Stimulated activated CD4-positive, alpha-beta T cell treated with anti-CD3 and anti-CD28 coated beads, Interleukin-15, amount 100 ng/mL, for 48 hours (primary cell): ENCODE measurements at places on chromosomes 3 and 15.

DNA sequence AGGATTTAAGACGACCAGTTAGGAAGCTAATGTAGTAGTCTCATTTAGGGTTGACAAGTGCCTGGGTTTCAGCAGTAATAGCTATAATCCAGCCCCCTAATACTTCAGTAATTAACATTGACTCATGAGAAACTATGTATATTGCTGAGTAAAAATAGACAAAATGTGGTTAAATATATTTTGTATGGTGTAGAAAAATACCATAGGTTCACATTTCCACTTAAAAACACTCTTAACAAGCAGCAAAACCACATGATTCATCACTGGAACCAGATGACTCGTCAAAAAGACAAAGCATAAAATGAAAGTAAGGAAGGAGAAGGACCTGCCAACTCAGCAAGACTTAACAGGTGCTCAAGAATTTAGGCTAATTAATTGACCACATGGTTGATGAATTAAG is 288.9 kb downstream of the EFHB start:
- DNase-seq, result no peak

GRCh38 chr15:68576235-68576892 is 2.4 kb upstream of the CORO2B start:
- DNase-seq, result no peak

- no peak for DNase-seq
Observed at GRCh38 chr3:157491136-157491535, 12.1 kb downstream of the VEPH1 start.

- DNase-seq, result no peak
Observed at GRCh38 chr3:20658491-20658890, 472.5 kb upstream of the SGO1 start.

- no peak for DNase-seq
Observed at GRCh38 chr3:134652886-134653630, 2.2 kb upstream of the KY start.

- DNase-seq, result no peak
Observed at GRCh38 chr3:50373146-50374051, 14.1 kb upstream of the TMEM115 start.

- DNase-seq, result no peak
Observed at GRCh38 chr15:62605282-62605681, 437.3 kb upstream of the TPM1 start.

- no peak for DNase-seq
Observed at GRCh38 chr3:78823859-78824258, 943.9 kb downstream of the ROBO1 start.

DNA sequence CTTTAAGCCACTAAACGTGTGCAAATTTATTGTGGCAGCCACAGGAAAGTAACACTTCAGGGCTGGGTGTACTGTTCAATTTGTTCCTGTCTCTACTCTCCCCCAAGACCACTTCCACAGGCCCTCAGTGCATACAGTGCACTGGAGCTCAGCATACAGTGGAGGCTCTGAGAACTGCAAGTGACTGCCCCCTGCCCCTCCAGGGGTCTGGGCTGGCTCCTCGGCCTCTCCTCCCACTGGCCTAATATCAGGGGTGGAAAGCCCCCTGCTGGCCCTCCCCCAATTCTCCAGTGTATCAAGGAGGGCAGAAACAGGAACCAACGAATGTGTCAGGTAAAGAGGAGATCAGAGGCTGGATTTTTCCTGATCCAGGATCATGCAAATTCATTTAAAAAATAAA is 19.9 kb upstream of the HEG1 start:
- no peak for DNase-seq

DNA sequence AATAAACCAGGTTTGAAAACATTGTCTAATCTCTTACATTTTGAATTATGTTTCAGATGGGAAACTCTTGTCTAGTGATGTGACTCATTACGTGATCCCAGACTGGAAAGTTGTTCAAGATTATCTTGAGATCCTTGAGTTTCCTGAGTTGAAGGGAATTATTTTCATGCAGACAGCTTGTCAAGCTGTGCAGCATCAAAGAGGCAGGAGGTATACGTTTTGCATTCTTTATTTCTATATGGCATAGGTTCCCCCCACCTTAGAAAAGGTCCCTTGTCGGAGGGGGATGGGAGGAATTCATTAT is 1.5 kb downstream of the DIS3L start:
- no peak for DNase-seq

DNA sequence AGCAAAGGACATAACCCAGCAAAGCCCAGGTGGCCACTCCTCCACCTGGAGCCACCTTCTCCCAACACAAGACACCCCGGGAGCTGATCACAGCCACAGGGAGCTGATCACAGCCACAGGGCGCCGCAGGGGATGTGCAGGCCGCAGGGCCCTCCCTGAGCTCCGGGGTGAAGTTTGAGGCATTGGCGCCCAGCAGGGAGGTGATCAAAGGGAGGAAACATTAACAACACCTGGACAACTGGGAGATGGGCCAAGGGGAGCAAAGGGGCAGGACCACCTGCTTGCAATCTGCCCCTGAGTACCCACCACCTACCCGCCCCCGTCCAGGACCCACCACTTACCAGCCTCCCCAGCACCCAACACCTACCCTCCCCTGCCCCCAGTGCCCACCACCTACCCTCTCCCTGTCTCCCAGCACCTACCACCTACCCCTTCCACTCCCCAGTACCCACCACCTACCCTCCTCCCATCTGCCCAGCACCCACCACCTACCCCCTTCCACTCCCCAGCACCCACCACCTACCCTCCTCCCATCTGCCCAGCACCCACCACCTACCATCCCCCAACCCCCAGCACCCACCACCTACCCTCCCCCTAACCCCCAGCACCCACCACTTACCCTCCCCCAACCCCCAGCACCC is 2.4 kb downstream of the UROC1 start:
- DNase-seq, result no peak

DNA sequence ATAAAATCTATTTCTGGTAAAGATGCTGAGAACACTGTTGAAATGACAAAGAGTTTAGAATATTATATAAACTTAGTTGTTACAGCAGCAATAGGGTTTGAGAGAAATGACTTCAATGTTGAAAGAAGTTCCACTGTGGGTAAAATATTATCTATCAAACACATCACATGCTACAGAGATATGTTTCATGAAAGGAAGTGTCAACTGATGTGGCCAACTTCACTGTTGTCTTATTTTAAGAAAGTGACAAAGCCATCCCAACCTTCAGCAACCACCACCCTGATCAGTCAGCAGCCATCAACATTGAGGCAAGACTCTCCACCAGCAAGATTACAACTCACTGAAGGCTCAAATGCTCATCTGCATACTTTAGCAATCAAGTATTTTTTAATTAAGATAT is 20.2 kb downstream of the TMEM39A start:
- no peak for DNase-seq

- DNase-seq, result no peak
Observed at GRCh38 chr3:49378249-49378895, 20.2 kb upstream of the GPX1 start.

DNA sequence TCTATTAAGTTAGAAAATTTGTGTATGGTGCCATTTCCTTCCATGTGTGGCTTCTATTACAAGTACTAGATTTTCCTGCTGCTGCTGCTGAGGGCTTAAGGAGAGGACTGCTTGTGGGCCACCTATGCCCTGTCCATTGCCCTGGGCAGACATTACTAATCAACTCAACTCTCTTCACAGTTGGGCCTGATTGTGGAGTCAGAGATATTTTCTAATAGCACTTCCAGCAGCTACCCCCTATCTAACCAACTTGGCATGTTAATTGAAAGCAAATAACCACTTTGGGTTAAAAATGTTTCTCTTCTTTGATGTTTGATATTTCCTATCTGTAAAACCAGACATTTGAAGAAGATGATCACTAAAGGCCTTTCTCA is 242.0 kb downstream of the EDEM1 start:
- DNase-seq, result no peak

DNA sequence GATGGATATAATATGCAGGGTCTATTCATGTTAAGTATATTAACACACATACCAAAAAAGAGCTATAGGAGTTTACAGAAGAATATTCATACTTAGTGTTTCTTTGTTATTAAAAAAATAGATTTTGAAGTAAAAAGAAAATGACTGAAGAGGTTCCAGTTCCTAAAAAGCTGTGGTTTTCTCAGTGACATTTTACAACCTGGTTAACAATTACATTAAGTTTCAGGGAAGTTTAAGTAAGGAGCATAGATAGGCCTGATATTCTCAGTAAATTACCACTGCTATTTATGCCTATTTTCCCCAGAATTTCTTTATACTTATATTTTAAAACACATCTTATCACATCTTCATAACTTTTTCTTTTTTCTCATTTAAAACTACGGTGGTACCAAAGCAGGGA is 43.6 kb upstream of the SPTSSB start:
- no peak for DNase-seq

DNA sequence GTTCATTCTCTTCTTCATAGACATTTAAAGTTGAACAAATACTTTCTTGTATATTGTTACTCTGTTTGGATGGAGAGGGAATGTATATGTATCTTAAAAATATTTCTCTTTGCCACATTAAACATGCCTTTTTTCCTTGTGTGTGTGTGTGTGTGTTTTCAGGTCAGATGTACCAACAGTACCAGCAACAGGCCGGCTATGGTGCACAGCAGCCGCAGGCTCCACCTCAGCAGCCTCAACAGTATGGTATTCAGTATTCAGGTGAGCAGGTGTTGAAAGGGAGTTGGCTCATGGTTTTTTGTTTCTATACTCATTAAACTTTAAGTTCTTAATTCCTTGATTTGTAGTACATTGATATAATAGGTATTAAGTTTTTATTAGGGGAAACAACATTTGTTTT is 35.4 kb downstream of the TFG start:
- no peak for DNase-seq

DNA sequence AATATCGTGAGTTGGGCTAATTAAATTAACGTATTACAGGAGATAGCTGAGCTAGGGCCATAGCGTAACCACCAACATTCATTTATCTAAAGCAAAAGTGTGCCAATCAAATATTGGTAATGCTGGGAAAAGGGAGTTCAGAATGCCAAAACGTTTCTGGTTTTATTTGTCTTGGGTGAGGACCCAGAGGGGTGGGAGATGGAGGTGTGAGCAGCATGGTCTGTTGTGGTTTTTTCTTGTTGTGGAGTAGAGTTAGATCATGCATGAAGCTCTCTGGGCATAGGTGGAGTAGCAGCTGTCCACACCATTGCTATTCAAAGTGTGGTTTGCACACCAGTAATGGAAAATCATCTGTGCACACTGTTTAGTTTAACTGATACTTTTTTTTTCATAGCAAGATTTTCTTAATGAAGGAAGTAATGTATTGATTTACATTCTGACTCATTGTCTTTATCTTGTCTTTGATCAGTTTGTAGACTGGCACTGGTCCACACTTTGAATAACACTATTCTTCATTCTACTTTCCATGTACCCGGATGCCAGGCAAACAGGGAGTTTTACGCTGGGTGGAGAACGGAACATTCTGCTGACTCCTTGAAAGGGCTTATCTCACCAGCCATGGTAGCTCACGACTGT is 50.8 kb upstream of the CRTC3 start:
- DNase-seq, result no peak

GRCh38 chr3:160765211-160765610 is 9.2 kb downstream of the PPM1L start:
- DNase-seq, result no peak

DNA sequence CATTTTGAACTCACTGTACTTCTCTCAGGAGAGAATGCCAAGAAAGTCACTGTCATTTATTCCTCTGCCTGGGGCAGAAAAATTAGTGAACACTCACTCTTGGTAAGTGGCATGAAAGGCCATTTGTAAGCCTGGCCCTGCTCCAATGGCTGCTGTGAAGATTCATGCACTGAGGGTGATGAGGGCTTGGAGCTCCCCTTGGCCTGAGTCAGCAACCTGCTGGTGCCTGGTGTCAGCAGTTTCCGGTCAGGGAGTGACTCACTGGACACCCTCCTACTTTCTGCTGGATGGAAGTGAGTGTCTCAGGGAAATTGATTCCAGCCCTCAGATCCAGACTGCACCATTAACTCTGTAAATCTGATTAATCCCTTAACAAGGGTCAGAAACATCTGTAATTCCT is 37.6 kb downstream of the TRA2B start:
- DNase-seq, result no peak

GRCh38 chr3:36193448-36193847 is 186.9 kb upstream of the STAC start:
- no peak for DNase-seq

DNA sequence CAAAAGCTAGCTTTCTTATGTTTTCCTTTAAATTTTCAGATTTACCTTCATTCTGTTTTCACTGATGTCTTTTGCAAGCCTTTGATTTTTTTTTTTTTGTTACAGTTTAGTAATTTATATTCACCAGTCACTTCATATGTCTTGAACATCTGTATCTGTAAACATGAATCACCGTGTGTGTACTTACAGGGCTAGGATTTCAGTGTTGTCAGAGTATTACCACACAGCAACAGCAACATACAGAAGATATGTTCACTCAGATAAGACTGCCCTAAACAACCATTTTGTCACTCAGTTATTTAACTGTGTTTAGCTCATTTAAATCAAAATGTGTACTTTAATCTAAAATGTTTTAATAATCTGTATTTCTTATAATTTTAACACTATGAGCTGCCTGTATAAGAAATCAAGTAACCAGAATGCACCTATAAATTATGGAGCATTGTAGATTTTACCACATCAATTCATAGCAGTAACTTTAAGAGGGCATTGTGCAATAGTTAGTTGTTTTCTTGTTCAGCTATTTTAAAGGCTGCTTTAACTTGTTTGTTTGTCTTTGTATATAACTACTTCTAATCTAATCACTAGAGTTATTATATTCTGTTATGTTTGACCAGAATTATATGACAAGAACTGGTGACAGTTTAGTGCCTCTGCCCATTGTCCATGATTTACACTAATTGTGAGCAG is 50.4 kb downstream of the GHSR start:
- DNase-seq, result no peak

DNA sequence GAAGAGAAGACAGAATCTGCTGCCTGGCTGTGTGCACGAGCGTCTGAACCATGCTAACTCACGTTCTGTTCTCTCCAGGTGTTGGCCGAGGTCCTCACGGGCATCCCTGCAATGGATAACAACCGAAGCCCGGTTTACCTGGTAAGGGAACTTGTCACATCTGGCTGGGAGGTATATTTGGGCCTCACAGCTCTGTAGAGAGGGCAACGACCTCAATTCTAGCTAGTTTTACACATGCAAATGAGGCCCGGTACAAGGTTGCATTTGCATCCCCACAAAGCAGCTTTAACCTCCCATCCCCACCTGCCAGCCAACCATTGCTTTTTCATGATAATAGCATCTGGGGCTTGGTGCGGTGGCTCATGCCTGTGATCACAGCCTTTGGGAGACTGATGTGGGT is 22.0 kb upstream of the TATDN2 start:
- DNase-seq, result no peak

GRCh38 chr3:30539772-30540171 is 66.6 kb upstream of the TGFBR2 start:
- DNase-seq, result no peak

- no peak for DNase-seq
Observed at GRCh38 chr15:82571722-82572222, 31.5 kb upstream of the RPS17 start.

DNA sequence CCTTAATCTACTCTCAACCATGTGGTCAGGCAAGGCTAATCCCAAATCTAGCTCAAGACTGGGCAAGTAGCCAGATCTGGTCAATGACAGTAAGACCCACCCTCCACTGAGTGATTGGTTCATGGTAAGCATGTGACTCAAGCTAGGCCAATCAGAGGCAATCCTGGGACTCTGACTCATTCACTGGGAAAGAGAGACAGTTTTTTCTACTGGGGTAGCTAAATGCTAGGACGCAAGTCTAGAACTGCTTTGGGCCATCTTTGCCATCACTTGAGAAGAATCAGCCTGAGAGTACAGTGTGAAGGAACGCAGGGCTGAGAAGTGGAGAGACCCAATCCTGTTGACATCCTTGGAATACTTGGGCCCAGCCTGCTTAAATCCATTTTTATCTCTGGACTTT is 9.4 kb upstream of the RAD18 start:
- DNase-seq, result no peak

- no peak for DNase-seq
Observed at GRCh38 chr3:61771976-61772375, 210.6 kb downstream of the PTPRG start.
